Prostate gland (tissue), 2 donors: ENCODE measurements at places on chromosomes 2 and 18.

GRCh38 chr18:48809365-48809764 lies 141.4 kb downstream of the SMAD7 start:
- DNase-seq = no peak

DNA sequence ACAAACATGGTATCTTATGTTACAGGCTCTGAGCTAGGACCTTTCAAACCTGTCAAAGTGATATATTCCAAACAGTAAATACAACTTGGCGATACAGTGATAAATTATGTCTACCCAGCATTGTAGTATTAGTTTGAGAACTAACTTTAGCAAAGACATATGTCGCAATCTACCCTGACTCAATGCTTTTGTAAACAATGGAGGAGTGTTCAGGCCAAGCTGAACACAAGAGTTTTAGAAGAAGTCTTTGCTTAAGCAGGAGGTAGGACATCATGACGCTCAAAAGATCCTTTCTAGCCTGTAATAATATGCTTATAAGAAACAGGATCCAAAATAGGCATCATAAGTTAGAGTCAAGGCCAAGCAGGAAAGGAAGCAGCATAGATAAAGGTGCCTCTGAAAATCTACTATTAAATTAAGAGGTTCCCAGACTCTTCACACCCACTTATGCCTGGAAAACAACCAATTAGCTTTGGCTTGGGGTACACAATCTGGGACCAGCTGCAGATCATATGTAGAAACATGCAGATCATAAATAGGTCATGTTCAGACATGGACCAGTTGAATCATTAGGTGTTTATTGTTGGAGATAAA lies 132.5 kb downstream of the CSRNP3 start:
- no peak for DNase-seq

DNA sequence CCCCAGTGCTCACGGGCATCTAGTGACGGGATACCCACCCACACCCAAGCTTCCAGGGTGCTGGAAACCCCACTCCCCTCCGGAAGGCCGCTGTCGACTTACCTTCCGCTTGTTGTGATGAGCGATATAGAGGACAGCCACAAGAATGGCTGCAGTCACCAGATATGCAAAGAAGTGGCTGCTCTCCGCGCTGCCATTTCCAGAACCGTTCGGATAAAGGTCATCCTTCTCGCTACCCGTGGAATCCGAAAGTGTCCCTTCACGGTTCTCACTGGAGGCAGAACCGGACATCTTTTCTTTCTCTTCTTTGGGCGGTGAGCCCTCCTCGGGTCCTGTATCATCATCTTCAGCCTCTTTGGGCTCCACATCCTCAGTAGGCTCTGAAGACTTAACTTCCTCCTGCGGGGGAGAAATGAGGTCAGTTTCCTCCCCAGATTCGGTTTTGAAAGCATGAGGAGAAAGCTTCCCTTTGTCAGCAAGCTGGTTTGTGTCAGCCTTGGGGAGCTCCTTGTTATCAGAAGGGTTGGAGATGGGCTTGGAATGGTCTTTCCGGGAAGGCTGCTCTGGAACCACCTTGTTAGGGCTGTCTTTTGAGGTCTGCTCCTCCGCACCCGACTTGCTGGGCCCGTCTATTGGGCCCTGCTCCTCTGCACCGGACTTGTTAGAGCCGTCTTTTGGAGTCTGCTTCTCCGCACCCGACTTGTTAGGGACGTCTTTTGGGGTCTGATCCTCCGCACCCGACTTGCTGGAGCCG lies 1.2 kb downstream of the TGOLN2 start:
- no peak for DNase-seq

DNA sequence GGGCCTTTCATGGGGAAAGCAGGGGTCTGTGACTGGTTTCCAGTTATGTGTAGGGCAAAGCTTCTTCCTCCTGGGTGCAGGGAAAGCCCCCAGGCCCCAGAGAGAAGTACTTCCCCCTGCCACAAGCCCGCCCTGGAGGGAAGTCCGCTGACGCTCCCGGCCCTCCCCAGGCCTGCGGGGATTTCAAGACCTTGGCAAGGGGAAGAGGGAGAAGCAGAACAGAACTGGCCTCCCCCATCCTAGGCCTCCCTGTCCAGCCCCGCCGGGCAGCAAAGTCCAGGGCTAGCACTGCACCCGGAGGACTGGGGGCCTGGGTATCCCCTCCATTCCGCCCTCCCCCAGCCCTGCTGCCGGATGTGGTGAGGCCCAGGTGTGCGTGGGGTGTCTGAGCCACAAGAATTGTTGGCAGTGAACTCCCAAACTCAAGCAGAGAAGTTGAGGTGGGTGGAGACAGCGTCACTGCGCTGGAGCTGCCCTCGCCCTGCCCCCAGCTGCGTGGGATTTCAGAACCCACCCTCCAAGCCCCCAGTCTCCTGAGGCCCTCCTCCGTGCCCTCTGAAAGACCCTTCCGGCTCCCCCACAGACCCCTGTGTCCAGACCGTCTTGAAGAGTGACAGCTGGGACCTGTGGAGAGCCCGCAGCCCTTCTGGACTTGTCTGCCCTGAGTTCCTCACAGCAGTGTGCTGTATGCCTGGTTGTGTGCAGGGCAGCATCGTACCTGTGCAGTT lies 1.1 kb upstream of the DUSP2 start:
- DNase-seq = no peak

DNA sequence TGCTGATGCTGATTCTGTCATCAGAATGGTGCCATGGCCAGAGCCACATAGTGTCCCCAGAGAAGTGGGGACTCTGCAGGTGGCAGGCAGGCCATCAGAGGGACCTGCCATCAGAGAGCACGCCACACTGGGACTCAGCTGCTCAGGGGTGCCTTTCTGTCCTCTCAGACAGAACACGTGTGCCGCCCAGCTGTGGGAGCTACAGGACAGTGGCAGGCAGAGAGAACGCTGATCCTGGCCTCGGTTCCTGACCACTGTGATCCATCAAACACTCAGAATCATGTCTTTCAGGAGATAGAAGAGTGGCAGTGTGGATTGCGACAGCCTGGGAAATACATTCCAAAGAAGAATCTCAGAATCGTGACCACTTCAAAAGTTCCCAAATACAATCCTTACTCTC lies 497.2 kb upstream of the SALL3 start:
- DNase-seq = no peak
